ENCODE measurements at places on chromosomes 12 and 14.

- no peak for DNase-seq
These were observed 164.2 kb downstream of the ALG10 start for GRCh38 chr12:34186492-34186891.

GRCh38 chr14:99592933-99593753, 10.9 kb downstream of the CCDC85C start:
- DNase-seq = no peak

- DNase-seq = no peak
These were observed 131.2 kb downstream of the SNAPC1 start for GRCh38 chr14:61893371-61893940.

GRCh38 chr14:24563505-24563904, 12.5 kb downstream of the CTSG start:
- no peak for DNase-seq

- DNase-seq = no peak
These were observed 57.3 kb downstream of the DAD1 start for GRCh38 chr14:22531451-22532344.

- no peak for DNase-seq
These were observed 63.1 kb downstream of the ARMH4 start for GRCh38 chr14:58088961-58089360.

GRCh38 chr12:112850383-112850782, 56.4 kb upstream of the OAS1 start:
- no peak for DNase-seq

GRCh38 chr14:52563120-52563519, 10.5 kb downstream of the GPR137C start:
- no peak for DNase-seq

DNA sequence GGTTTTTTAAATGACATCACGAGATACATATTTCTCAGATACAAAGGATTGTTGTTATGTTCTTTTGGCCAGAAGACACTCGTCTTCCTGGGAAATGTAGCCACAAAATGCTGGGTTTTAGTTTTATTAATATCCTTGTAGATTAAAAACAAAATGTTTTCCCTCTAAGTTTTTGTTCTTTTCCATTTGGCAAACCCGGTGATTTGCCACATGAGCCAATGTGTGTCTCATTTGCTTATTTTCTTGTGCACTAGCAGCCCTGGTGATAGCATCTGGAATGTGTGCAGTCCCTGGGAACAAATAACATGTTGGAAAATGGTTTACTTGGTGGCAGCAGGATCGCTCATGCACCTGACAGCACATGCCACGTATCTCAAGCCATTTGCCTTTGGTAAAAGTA, 61.0 kb downstream of the HMGA2 start:
- DNase-seq = no peak

GRCh38 chr14:77092676-77093075, 5.4 kb upstream of the CIPC start:
- DNase-seq = no peak

GRCh38 chr12:63353559-63353958, 202.6 kb upstream of the AVPR1A start:
- no peak for DNase-seq
